ENCODE measurements at places on chromosomes 12 and 14. TPM values are rescaled to one million over a fixed set of nuclear protein-coding genes. Genes with fewer than 3 reads are reported as not detected.

The LHX5 gene
- not detected for total RNA-seq

The TNFRSF1A gene
- 63.3 TPM for total RNA-seq

The TAC3 gene
- total RNA-seq, result not detected

The TMPRSS12 gene
- total RNA-seq, result not detected

The CIDEB gene
- 44.2 TPM for total RNA-seq

The SLC6A15 gene
- total RNA-seq, result not detected

The TAS2R30 gene
- 3.4 TPM for total RNA-seq

The GDF3 gene
- total RNA-seq, result not detected

The DAO gene
- total RNA-seq, result not detected

The TMEM260 gene
- 15.0 TPM for total RNA-seq

The ERP27 gene
- total RNA-seq, result 7.7 TPM

The PMCH gene
- total RNA-seq, result 0.53 TPM

The FAM177A1 gene
- total RNA-seq, result 40.7 TPM

The TMBIM4 gene
- total RNA-seq, result 50.5 TPM

The SLCO1B1 gene
- total RNA-seq, result not detected

The MSI1 gene
- 0.07 TPM for total RNA-seq

The SCNN1A gene
- total RNA-seq, result 0.49 TPM

The MYL2 gene
- total RNA-seq, result not detected

Measured in activated CD8-positive, alpha-beta memory T cell treated with anti-CD3 and anti-CD28 coated beads, Interleukin-2, amount 10 ng/mL, durations not matched to agents 7 days and 5 days (primary cell).